ENCODE measurements at places on chromosomes 6 and 20. TPM values are rescaled to one million over a fixed set of nuclear protein-coding genes. Genes with fewer than 3 reads are reported as not detected.

DPPA5 gene
- total RNA-seq, result not detected

POM121L2 gene
- total RNA-seq, result not detected

- no peak overlapping the region for H3K4me3 ChIP-seq
- H3K4me1 ChIP-seq, result no peaks in the 10 kb centered on the region
- no peak for DNase-seq
- no peaks in the 10 kb centered on the region for H3K27me3 ChIP-seq
- no peak overlapping the region for H3K27ac ChIP-seq
Measured at GRCh38 chr20:59013959-59014608, 5.1 kb upstream of the TUBB1 start.

DNA sequence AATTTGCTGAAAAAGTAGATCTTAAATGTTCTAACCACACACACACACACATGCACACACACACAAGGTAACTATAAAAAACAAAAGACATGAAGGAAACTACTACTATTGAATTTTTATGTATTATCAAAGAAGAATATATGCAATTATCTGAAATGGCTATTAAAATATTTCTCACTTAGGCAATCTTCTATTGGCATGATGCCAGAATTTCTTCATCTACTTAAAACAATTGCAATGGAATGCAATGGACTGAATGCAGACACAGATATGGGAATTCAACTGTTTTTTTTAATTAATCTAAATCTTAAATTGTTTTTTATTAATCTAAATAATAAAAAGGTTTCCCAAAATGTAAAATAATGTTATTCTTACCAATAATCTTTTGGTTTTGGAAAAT is 152.6 kb upstream of the SMLR1 start:
- H3K4me1 ChIP-seq, result peaks cover 21% of the 10 kb centered on the region
- H3K27me3 ChIP-seq, result no peaks in the 10 kb centered on the region
- DNase-seq, result no peak
- H3K4me3 ChIP-seq, result no peak overlapping the region
- peak overlapping the region; percentile 88 for H3K27ac ChIP-seq

PRPF6 gene
- total RNA-seq, result 72.1 TPM

GRCh38 chr20:8663424-8663823 is 405.5 kb upstream of the PLCB4 start:
- H3K36me3 ChIP-seq, result no peaks in the 10 kb centered on the region
- H3K27ac ChIP-seq, result no peak overlapping the region
- no peak for DNase-seq
- no peak overlapping the region for H3K4me3 ChIP-seq
- no peaks in the 10 kb centered on the region for H3K4me1 ChIP-seq

DNA sequence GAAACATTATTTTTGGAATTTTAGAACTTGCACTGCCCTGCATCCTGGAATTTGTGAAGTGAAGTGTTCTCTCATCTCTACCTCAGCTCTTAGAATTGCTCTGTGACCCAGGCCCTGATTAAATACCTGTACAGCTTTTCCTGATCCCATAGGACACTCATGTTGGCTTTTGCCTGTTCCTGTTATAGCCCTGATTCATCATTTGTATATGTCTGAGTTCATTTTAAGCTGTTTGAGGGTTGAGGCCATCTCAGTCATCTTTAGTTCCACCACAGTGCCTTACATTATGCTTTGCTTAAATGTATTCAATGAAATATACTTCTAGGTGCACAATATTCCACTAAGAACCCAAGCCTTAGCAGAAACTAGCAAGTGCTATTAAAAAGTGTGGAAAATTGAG is 26.4 kb downstream of the ZFAND3 start:
- no peak overlapping the region for H3K27ac ChIP-seq
- no peaks in the 10 kb centered on the region for H3K4me1 ChIP-seq
- H3K36me3 ChIP-seq, result no peaks in the 10 kb centered on the region
- no peak overlapping the region for H3K4me3 ChIP-seq
- H3K27me3 ChIP-seq, result no peaks in the 10 kb centered on the region
- no peak for DNase-seq

RGS17 gene
- 0.88 TPM for total RNA-seq

SPDEF gene
- total RNA-seq, result not detected

DNA sequence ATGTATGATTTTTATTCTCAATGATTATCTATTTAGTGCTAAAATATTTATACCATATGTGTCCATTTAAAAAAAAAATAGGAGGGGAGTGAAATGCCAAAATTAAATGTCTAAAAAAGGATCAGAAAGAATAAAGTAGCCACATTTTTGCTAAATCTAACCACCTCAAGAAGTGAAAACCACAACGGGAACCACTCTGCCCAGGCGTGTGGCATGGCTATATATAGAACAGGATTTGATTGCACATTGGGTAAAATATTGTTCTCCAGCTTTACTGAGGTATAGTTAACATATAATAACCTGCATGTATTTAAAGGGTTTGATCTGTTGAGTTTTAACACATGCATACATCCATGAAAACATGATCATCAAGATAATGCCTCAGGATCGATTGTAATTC is 19.0 kb upstream of the AFDN start:
- H3K4me3 ChIP-seq, result no peak overlapping the region
- no peaks in the 10 kb centered on the region for H3K36me3 ChIP-seq
- H3K4me1 ChIP-seq, result no peaks in the 10 kb centered on the region
- H3K27me3 ChIP-seq, result no peaks in the 10 kb centered on the region
- no peak for DNase-seq

DNA sequence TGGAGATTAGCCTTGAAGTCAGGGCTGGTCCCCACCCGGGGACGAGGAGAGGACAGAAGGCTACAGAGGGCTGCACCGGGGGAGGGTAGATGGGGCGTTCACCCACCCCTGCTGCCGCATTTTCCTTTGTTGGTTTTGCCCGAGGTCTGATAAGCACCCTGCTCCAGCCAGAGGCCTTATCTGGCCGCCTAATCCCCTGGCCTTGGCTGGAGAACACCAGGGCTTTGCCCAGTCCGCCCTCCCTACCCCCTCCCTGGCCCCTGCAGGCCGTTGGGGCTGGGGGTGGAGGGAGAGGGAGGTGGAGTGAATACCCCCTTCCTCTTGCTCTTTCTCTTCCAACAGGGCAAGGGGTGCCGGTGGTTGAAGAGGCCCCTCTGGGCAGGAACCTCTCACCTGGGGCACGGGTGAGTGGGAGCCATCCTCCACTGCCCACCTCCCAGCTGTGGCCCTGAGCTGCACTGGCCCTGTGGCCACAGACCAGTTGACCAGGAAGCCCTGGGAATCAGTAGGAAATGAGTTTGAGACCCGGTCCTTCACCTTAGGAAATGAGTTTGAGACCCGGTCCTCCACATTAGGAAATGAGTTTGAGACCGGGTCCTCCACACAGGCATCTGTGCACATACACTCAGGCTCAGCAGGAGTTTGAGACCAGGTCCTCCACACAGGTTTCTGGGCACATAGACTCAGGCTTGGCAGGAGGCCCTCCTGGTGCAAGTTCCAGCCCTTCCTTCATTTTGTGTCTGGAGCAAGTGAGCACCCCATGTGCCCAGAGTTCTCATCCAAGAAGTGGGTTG is 12.0 kb upstream of the GATA5 start:
- DNase-seq, result no peak
- no peaks in the 10 kb centered on the region for H3K27me3 ChIP-seq
- no peak overlapping the region for H3K4me3 ChIP-seq
- no peaks in the 10 kb centered on the region for H3K36me3 ChIP-seq
- no peaks in the 10 kb centered on the region for H3K4me1 ChIP-seq

DNA sequence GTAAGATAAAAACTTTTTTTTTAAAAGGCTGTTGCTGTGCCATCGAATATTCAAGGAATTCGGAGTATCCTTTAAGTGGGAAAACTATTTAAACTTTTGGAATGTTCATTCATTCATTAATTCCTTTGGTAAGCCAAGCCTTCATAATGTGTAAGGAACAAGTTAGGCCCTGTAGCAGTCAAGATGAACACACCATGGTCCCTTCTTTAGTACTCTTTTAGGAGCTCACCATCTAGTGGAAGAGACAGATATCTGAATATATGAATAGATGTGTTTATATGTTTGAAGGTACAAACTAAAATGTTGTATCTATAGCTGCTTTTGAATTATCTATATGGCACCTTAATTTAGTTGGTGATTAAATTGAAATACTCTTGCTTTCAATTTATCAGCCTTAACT is 5.8 kb downstream of the SPO11 start:
- no peak overlapping the region for H3K4me3 ChIP-seq
- H3K36me3 ChIP-seq, result no peaks in the 10 kb centered on the region
- no peak for DNase-seq
- no peaks in the 10 kb centered on the region for H3K4me1 ChIP-seq

PTCRA gene
- not detected for total RNA-seq

DNA sequence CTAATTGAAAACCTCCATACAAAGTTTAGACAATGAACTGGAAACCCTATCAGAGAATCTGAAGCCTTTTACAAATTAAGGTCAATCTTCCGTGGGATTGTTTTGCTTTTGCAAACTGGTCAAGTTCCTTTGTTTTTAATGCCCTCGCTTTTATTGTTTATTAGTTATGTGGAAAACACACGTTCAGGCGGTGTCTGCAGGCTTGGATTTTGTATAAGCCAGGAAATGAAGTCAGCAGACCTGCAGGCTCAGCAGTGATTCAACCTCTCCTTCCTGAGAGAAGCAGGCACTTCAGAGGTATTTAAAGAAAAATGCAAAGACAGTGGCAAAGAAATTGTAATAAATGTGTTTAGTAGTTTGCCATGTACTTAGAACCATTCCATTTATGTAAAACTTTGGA is 103.4 kb upstream of the PDE10A start:
- H3K27me3 ChIP-seq, result no peaks in the 10 kb centered on the region
- no peaks in the 10 kb centered on the region for H3K36me3 ChIP-seq
- DNase-seq, result no peak
- H3K4me1 ChIP-seq, result no peaks in the 10 kb centered on the region
- H3K4me3 ChIP-seq, result no peak overlapping the region
- H3K27ac ChIP-seq, result no peak overlapping the region

- no peak overlapping the region for H3K27ac ChIP-seq
- no peaks in the 10 kb centered on the region for H3K4me1 ChIP-seq
- DNase-seq, result no peak
- H3K4me3 ChIP-seq, result no peak overlapping the region
- H3K27me3 ChIP-seq, result no peaks in the 10 kb centered on the region
Measured at GRCh38 chr6:132592855-132593254, 3.3 kb upstream of the TAAR5 start.

DNA sequence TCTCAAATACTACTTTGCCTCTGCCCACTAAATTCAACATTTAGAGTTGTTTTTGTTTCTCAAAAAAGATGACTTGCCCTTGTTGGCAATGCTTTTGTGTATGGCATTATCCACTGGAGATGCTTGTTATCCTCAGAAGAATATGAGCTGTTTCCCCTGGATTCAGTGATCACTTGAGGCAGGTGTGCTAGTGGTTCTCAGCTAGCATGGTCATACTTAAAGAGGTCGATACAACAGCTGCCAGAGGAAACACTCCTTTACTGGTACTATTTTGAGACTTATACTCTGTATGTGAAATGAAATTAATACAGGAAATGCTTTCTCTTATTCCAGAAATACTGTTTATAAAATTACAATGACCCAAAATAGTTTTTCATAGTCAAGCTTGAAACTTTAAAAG is 122.5 kb downstream of the HIVEP1 start:
- no peak for DNase-seq
- no peak overlapping the region for H3K27ac ChIP-seq
- H3K27me3 ChIP-seq, result no peaks in the 10 kb centered on the region
- no peaks in the 10 kb centered on the region for H3K4me1 ChIP-seq
- H3K4me3 ChIP-seq, result no peak overlapping the region

DNA sequence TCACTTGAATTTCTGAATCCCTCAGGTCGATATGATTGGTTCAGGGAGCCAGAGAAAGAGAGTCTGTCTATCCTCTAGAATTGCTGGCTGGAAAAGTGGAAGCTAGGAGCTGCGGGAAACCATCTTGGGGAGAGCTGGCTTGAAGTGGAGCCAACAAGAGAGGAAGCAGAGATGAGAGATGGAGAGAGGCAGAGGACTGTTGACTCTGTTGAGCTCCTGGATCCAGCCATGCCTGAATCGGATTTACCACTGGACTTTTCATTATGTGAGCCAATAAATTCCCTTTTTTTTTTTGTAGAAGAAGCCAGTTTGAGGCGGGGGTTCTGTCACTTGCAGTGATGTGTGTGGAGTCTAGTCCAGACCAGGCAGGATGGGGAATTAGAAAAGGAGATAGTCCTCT is 13.9 kb upstream of the SLC9A8 start:
- no peaks in the 10 kb centered on the region for H3K27me3 ChIP-seq
- H3K36me3 ChIP-seq, result no peaks in the 10 kb centered on the region
- no peaks in the 10 kb centered on the region for H3K4me1 ChIP-seq
- H3K4me3 ChIP-seq, result no peak overlapping the region
- no peak for DNase-seq
- no peak overlapping the region for H3K27ac ChIP-seq

MLIP gene
- not detected for total RNA-seq

- no peak for DNase-seq
- no peak overlapping the region for H3K4me3 ChIP-seq
- H3K36me3 ChIP-seq, result no peaks in the 10 kb centered on the region
- H3K4me1 ChIP-seq, result no peaks in the 10 kb centered on the region
- H3K27me3 ChIP-seq, result no peaks in the 10 kb centered on the region
- H3K27ac ChIP-seq, result no peak overlapping the region
Measured at GRCh38 chr6:138609801-138610430, 110.6 kb upstream of the NHSL1 start.
